ENCODE measurements at places on chromosomes 11 and 22.

- DNase-seq, result no peak
Measured at GRCh38 chr22:48372390-48372789, 1455.3 kb downstream of the BRD1 start.

DNA sequence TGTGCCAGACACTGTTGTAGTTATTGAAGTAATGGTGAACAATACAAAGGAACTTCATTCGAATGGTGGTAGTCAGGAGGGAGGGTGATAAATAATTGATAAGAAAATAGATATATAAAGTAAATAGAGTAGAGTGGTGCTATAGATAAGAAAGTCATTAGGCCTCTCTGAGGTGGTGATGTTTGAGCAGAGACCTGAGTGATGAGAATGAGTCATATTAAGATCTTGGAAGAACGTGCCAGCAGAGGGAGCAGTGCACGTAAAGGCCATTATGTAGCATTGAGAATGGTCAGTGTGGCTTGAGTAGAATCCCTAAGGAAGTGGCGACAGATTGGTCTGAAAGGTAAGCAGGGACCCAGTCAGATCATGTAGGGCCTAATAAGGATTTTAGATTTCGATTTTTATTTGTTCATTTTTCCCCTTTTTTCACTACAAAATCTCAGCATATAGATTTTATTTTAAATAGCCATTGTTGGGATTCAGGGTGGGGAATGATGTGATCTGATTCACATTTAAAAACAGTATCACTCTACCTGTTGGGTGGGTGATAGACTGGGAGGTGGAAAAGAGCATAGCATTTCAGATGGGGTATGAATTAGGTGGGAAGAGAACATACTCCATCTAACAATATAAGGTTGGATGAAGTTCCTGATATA, 44.7 kb downstream of the CCDC90B start:
- no peak for DNase-seq

DNA sequence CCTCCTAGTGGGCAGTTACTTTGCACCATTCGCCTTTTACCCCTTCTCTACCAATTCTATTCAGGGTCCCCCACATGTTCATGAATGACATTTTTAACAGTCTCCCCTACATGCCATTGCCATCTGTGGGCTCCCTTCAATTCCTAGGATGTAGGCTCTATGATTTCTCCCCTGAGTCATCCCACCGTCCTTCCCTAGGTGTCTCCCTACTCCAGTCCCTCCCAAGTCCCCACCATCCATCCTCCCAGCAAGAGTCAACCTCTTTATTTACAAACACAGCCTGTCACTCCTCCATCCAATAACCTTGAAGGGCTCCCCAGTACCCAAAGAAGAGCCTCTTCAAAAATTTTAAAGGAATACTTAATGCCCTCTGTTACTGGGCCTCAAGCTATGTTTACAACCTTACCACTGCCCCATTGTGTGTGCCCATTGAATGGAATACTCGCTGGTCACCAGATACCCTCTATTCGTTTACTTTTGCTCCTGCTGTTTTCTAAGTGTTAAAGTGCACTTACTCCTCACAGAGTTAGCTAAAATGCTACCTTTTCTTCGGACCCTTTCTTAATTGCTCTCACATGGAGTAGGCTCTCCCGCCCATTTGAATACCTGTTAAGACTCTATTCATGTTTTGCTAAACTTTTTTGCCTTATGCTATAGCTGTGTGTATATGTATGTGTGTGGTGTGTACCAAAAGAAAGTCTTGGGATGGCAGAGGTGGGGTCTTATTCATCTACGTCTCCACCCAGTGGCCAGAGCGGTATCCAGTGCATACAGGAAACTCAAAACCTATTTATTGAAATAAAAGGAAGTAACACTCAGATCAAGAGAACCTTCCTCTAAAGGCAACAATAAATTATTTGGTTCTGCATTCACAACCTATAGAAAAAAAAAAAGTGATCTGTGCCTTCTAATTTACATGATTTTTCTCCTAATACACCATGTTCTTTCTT, 235.8 kb upstream of the CCDC90B start:
- DNase-seq, result no peak

DNA sequence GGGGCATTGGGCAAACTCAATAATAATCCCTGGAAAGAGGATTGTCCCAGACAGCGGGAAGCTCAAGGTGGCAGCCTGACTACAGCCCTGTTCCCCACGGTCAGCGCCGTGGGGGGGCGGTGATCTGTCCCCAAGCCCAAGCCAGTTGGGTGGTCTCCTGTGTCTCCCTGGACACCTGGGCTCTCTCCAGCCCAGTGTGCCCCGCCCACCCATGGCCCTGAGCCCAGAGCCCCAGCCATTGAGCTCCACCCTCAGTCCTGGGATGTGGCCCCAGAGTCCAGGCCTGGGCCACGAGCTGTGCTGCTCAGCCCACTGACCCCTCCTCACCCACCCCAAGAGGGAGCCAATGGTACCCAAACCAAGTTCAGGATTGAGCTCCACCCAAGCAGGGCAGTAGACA, 27.9 kb upstream of the PDE2A start:
- DNase-seq, result no peak

DNA sequence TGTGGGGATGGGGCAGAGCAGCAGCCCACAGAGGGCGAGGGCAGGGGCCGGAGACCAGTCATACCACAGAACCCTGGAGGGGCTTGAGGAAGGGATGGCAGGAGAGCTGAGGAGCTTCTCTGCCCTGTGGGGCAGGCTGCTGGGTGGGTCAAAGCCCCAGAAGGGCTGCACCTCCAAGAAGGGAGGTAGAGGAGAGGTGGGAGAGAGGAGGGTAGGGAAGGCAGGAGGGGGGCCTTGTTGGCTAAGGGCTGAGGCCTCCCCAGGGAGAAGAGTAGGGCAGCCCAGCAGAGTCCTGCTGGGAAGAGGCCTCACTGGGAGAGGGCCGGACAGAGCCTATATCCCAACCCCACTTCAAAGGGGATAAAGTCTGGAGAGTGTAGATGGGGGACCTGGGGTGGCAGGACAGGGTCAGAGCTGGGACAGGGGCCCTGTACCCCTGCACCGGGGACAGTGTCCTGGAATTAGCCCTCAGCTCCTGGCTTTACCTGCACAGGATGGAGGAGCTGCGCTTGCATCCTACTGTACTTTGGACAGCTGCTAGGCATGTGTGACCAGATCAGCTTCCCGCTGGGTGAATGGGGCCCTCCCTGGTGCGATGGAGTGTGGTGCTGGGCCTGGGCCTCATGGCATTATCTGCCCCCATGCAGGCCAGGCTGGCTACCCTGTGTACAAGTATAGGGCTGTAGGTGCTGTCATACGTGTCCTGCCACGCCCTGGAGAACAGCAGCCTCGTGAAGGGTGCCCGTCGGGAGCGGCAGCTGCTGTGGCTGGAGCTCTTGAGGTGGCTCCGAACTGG, 7.3 kb downstream of the DGCR6L start:
- DNase-seq, result no peak

DNA sequence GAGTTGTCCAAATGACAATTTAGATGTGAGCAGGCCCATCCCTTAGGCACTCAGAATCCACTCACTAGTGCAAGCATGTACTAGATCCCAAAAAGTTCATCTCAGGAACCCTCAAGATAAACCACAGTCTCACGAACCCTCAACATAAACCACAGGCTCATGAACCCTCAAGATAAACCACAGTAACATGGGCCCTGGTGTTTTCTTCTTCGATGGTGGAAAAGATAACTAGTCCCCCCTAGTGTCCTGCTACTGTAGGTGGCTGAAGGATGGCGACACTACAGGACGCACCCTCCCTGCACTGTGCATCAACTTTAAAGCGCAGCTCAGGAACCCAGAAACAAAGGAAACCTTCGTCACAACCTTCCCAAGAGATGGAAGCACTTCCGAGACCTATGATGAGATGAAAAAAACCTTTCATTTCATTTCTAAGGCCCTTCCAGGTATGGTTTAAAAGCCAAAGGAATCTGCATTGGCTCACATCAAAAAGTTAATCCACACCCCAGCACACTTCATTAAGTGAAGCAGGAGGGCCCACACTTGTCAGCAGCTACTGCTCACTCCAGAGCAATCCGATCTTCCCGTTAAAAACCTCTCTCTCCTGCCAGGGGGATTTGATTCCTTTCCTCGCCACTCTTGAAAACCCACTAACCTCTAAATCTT, 2.4 kb downstream of the LARGE1 start:
- no peak for DNase-seq

- DNase-seq, result no peak
Measured at GRCh38 chr11:16392616-16393015, 36.3 kb upstream of the SOX6 start.

DNA sequence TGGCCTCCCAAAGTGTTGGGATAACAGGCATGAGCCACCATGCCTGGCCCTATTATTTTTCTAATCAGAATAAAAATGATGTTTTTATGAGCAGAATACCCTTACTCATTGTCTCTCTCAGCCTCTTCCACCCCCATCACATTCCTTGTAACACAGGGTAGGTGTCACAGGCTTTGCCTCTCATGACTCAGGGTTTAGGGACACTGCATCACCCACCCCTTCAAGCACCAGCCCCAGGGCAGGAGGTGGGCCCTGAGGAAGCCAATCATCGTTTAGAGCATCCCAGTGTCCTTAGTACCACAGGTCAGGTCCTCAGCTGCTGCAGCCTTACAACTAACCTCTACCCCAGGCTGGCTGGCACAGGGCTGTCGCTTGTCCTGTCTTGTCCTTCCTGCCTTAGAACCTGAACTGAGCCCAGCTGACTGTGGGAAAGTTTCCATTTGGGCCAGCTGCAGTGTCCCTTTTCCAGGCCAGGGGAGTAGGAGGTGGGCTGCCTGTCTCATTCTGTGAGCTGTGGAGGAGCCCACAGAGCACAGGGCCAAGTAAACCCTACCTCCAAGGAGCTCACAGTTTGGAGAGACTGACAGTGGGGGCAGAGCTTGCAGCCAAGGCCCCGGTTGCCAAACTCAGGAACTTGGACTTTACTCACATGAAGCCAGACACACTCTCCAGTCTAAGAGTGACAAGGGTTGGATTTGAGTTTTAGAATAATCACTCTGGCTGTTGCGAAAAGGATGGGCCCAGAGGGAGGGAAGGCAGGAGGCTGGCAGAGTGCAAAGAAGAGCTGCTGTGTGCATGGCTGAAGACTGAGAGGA, 19.5 kb upstream of the UVRAG start:
- DNase-seq, result no peak

DNA sequence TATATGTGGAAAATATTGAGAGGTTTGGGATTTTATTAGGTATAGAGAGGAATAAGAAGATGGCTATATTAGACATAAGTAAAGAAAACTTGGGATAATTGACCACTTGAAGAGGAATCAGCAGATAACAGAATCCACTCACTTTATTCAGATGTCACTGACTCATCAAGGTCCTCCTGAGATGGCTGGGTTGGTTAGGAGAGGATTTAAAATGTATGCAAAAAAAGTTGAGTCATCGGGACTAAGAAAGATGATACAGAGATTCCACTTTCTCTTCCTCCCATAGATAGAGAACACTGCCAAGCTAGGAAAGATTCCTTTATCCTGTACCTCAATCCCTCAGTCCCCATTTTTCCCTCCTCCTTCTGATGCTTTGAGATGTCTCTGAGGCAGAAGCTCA, at the start of gene OR6A2:
TSS of gene OR6A2 (minus strand) at position 288 of the 400 bp plus-strand sequence. CDS start 3,981 bp downstream, outside the sequence.
- no peak for DNase-seq

DNA sequence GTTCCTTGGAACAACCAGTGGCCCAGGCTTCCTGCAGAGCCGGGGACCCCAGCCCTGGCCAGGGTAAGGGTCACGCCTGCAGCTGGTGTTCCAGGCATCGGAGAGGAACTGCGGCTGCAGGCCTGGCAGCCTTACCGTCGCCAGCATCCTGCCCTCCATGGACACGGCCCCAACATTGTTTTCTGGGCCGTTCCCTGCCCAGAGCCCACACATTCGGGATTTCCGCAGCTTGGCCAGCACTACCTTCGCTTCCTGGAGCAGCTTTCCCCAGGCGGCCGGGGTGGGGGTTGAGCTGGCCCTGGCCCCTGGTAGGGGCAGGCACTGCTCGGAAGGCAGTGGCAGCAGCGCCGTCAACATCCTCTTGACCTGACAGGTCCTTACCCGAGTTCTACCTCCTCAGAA, 17.7 kb downstream of the TXN2 start:
- DNase-seq, result no peak

- no peak for DNase-seq
Measured at GRCh38 chr22:48035897-48036296, 1273.4 kb downstream of the TBC1D22A start.

- no peak for DNase-seq
Measured at GRCh38 chr22:46087816-46088277, 62.5 kb upstream of the PPARA start.

- DNase-seq, result no peak
Measured at GRCh38 chr22:19710020-19710768, 4.1 kb upstream of the SEPTIN5 start.

DNA sequence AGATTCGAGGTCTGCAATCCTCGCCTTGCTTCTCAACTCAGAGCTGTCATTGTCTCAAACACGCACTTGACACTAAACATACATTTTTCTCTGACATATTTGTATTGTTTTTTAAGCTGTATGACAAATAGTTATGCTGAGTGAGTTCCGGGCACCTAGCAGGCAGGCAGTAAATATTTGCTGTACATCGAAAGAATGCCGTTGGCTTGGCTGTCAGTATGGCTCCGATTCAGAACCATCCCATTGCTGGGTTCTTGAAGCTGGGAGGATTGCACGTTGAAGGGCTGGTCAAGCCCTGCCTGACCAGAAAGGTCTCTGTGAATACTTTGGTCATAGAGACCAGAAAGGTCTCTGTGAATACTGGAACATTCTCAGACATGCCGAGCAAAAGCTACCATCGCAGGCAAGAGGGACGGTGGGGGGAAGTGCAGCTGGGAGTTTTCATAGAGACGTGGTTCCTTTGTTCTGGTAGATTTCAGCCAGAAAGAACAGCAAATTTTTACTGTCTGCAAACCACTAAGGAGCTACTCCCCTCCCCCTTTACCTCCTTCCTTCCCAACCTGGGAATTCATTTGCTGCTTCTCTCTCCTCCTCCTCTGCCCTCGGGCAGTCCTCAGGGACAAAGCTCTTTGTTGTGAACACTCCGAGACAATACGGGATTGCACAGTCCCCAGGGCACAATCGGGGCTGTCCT, 202.2 kb upstream of the SORL1-AS1 start:
- no peak for DNase-seq

DNA sequence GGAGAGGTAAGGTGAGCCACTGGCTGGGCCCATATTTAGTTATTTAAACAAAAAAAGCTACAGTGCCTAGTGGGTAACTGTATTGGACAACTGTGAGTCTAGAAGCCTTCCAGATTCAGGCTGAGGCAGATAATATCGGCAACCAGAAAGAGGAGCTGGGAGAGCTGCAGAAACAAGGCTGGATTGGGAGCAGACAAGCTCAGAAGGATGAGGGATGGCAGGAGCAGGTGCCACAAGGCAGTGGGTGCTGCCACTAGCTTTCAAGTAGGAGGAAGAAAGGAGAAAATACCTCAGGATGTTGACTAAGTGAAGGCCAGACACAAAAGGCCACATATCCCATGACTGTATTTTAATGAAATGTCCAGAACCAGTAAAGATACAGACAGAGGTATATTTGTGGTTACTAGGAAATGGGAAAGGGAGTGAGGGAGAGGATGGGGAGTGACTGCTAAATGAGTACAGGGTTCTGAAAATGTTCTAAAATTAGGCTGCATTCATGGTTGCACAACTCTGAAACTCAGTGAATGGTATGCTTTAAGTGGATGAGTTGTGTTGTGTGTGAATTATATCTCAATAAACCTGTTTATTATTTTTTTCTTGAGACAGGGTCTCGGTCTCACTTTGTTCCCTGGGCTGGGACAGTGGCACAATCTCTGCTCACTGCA, 11.8 kb upstream of the RAPSN start:
- no peak for DNase-seq

GRCh38 chr11:83116015-83116641, 40.8 kb upstream of the PCF11 start:
- no peak for DNase-seq
